ENCODE measurements at places on chromosomes 16 and 17. TPM values are rescaled to one million over a fixed set of nuclear protein-coding genes. Genes with fewer than 3 reads are reported as not detected.

Gene NOS2
- not detected for total RNA-seq

Gene AGRP
- not detected for total RNA-seq

- H3K4me1 ChIP-seq: no peaks in the 10 kb centered on the region
- no peak overlapping the region for H3K4me3 ChIP-seq
- no peak for DNase-seq
- no peaks in the 10 kb centered on the region for H3K36me3 ChIP-seq
These were observed 257.6 kb downstream of the CBLN1 start for GRCh38 chr16:49024016-49024415.

DNA sequence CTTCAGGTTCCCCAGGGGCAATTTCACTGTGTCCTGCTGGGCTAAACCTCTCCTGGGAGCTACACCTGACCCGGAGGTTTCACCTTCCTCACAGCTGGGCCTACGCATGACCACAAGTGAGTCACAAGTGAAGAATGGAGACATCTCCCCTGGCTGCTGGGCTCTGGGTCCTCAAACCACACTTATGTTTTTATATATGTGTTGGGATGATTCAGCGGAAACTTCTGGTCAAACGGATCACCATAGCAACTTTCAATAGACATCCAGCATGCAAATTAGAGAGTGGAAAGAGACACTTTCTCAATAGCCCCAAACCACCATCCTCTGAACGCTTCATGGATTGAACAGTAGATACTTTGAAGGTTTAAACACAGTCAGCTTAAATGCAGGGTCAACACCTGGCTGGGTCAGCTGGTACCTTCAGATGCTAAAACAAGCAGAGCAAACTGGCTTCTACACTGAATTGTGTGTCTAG lies 28.0 kb upstream of the MAF start:
- H3K36me3 ChIP-seq: no peaks in the 10 kb centered on the region
- H3K27me3 ChIP-seq: no peaks in the 10 kb centered on the region
- no peak overlapping the region for H3K27ac ChIP-seq
- peak; percentile 44 for DNase-seq
- peaks cover 7% of the 10 kb centered on the region for H3K4me1 ChIP-seq
- H3K4me3 ChIP-seq: no peak overlapping the region

DNA sequence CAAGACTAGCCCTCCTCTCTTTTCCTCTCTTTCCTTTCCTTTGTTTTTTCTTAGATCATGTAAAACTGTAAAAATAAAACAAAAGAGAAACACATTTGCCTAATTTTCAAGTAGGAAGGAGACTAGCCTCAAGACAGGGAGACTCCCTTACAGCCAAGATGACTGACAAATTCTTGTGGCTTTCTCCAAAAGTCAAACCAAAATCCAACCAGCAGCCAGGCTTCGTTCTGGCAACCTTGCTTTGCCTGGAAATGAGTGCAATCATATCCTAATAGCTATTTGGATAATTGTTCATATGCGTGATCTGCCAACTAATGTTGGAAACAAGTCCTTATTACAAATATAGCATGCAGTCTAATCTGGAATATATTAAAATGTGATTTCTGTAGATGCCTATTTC lies 868.9 kb upstream of the SOX9 start:
- no peak for DNase-seq
- H3K4me3 ChIP-seq: no peak overlapping the region
- no peaks in the 10 kb centered on the region for H3K4me1 ChIP-seq
- H3K27me3 ChIP-seq: no peaks in the 10 kb centered on the region
- H3K27ac ChIP-seq: no peak overlapping the region
- H3K36me3 ChIP-seq: no peaks in the 10 kb centered on the region

GRCh38 chr16:49608098-49608497 lies 234.5 kb downstream of the C16orf78 start:
- H3K4me3 ChIP-seq: no peak overlapping the region
- no peaks in the 10 kb centered on the region for H3K27me3 ChIP-seq
- H3K36me3 ChIP-seq: no peaks in the 10 kb centered on the region
- DNase-seq: no peak
- H3K4me1 ChIP-seq: no peaks in the 10 kb centered on the region

GRCh38 chr16:58127033-58127556 lies 2.1 kb downstream of the CFAP20 start:
- H3K27me3 ChIP-seq: no peaks in the 10 kb centered on the region
- H3K4me3 ChIP-seq: peak overlapping the region; percentile 86
- peaks cover 24% of the 10 kb centered on the region for H3K4me1 ChIP-seq
- peak overlapping the region; percentile 13 for H3K27ac ChIP-seq
- DNase-seq: no peak
- peaks cover 20% of the 10 kb centered on the region for H3K36me3 ChIP-seq

DNA sequence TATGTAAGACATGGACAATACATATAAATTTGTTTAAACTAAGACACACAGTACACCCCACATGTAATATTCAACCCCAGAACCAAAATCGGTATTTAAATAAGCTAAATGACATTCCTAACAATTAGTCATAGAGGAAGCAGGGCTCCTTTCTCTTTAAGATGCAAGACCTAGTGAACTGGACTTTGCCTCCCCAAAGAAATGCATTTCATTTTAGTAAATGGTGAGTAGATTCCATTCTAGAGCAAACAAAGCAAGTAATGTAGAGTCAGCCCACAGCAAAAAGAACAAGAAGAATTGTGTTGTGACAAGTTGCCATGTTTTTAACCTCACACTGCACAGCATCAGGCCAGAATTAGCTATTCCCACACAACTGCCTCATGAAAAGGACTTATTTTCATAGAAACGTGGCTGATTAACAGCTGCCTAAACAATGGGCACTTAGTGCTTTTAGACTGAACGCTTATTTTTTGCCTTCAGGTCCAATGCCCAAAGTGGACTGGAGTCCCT lies 14.4 kb downstream of the DNAJC7 start:
- DNase-seq: peak; percentile 48
- H3K27ac ChIP-seq: peak overlapping the region; percentile 62
- peaks cover 23% of the 10 kb centered on the region for H3K4me1 ChIP-seq
- H3K27me3 ChIP-seq: no peaks in the 10 kb centered on the region

DNA sequence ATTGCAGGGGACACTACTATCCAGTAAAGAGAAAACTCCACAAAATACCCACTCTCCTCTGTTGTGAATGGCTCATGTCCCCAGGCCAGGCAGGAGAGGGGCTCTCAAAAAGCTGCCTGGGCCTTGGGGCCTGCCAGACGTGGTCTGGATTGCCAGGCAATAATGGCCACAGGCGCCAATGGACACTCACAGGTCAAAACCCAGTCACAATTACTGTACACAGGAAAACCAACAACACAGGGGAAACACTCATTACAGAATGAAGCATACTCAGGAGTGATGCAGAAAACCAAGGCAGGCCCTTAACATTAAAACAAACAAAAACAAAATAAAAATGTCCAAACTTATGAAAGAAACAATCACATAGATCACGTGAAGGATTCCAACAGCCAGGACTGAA lies 35.1 kb upstream of the SREBF1 start:
- H3K27ac ChIP-seq: no peak overlapping the region
- no peak overlapping the region for H3K4me3 ChIP-seq
- no peak for DNase-seq
- H3K36me3 ChIP-seq: peaks cover 49% of the 10 kb centered on the region
- no peaks in the 10 kb centered on the region for H3K4me1 ChIP-seq
- no peaks in the 10 kb centered on the region for H3K27me3 ChIP-seq

DNA sequence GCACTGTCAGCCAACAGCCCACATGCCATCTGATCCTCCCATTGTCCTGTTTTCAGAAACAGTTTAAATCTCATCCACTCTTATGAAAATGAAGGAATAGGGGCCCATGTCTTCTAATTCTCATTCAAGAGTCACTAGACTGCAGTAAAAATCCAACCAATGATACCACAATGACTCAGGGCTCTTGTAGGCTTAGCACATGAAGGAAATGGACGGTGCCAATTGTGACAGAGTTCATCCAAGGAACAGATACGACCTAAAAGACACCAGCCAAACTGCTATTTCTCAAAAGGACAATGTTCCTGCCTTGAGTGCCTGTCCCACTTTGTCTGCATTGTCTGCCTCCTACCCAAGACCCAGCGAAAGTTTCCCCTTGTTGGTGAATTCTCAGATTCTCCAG lies 204.8 kb upstream of the COX10 start:
- no peak overlapping the region for H3K27ac ChIP-seq
- H3K36me3 ChIP-seq: no peaks in the 10 kb centered on the region
- H3K4me1 ChIP-seq: no peaks in the 10 kb centered on the region
- DNase-seq: no peak
- H3K4me3 ChIP-seq: no peak overlapping the region
- no peaks in the 10 kb centered on the region for H3K27me3 ChIP-seq

DNA sequence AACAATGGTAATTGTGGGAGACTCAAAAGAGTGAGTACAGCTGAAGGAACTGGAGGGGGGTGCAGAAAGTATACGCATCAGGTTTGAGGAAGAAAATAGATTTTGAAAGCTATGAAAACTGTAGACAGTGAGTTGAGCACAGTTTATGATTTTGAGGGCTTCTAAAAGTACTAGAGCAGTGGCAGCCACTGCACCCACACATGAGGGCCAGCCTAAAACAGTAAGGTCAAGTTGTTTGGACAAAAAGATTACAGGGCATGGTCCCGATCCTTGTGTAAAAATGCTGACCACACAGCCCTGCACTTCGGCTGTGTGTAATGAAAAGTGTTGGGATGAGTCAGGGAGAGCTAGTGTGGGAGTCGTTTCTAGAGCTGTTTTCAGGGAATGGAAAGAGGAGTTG lies 2282.1 kb downstream of the TP53TG3F start:
- H3K4me3 ChIP-seq: no peak overlapping the region
- no peak overlapping the region for H3K27ac ChIP-seq
- no peaks in the 10 kb centered on the region for H3K36me3 ChIP-seq
- no peak for DNase-seq
